Endothelial cell (in vitro differentiated cells): ENCODE measurements at places on chromosomes 13 and 19.
A peak's percentile ranks its signal among the peaks of the same experiment; 100 is the strongest.

- DNase-seq: no peak
- no peak overlapping the region for H3K27ac ChIP-seq
- peaks cover 3% of the 10 kb centered on the region for H3K36me3 ChIP-seq
- H3K4me3 ChIP-seq: no peak overlapping the region
- no peaks in the 10 kb centered on the region for H3K27me3 ChIP-seq
These were observed 33.9 kb upstream of the GRTP1 start for GRCh38 chr13:113397608-113398425.

- H3K36me3 ChIP-seq: peaks cover 5% of the 10 kb centered on the region
- peaks cover 19% of the 10 kb centered on the region for H3K4me1 ChIP-seq
- peaks cover 16% of the 10 kb centered on the region for H3K27me3 ChIP-seq
- no peak overlapping the region for H3K4me3 ChIP-seq
- no peak overlapping the region for H3K27ac ChIP-seq
- DNase-seq: no peak
These were observed 14.3 kb downstream of the MRPS12 start for GRCh38 chr19:38944981-38945506.

DNA sequence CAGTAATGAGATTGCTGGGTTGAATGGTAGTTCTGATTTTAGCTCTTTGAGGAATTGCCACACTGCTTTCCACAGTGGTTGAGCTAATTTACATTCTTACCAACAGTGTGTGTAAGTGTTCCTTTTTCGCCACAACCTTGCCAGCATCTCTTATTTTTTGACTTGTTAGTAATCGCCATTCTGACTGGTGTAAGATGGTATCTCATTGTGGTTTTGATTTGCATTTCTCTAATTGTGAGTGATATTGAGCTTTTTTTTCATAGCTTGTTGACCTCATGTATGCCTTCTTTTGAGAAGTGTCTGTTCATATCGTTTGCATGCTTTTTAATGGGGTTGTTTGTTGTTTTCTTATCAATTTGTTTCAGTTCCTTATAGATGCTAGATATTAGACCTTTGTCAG, 245.0 kb downstream of the MTUS2 start:
- H3K27me3 ChIP-seq: peaks cover 4% of the 10 kb centered on the region
- no peaks in the 10 kb centered on the region for H3K36me3 ChIP-seq
- DNase-seq: no peak

- peak overlapping the region; percentile 8 for H3K4me3 ChIP-seq
- peaks cover 12% of the 10 kb centered on the region for H3K4me1 ChIP-seq
- peak; percentile 71 for DNase-seq
- H3K27me3 ChIP-seq: no peaks in the 10 kb centered on the region
These were observed 87.6 kb upstream of the SLC15A1 start for GRCh38 chr13:98839856-98840769.

GRCh38 chr19:35168196-35168595, 13.7 kb downstream of the FXYD5 start:
- no peak overlapping the region for H3K4me3 ChIP-seq
- no peak for DNase-seq
- H3K27me3 ChIP-seq: peaks cover under 1% of the 10 kb centered on the region

DNA sequence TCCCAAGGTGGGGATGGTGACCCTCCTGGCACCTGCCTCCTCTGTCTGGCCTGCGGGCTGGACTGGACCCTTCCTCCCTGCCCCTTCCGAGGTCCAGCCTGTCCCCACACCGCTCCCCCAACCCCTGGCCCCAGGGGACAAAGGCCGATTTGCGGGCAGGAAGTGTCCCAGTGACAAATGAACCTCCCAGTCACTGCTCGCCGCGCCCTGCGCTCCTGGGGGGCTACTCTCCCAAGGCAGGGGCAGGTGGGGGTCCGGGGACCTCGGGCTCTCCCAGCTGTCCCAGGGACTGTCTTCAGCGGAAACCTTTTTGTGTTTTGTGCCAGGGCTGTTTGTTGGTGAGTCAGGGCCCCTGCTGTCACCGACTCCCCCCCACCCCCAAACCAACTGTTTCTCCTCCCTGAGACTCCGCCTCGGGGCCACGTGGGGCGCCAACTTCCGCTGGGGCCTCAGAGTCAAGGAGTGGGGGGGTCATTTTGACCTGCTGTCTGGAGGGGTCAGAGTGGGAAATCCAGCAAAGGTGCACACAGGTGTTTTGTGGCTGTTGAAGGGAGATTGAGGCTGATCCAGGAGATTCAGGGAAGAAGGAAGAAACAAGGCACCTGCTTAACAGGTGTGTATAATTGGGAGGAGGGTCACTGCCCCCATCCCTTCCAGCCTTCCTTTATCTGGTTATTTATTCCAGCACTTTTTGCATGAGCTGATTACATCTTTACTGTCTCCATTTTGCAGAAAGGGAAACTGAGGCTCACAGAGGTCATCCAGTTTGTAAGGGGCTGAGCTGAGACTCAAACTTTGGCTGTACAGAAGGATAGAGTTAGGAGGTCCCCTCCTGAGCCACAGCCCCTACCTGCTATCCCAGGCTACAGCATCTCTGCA, 831 bp downstream of the PGPEP1 start:
- no peak overlapping the region for H3K27ac ChIP-seq
- no peak for DNase-seq
- peaks cover 9% of the 10 kb centered on the region for H3K36me3 ChIP-seq
- peak overlapping the region; percentile 85 for H3K4me3 ChIP-seq
- H3K27me3 ChIP-seq: peaks cover 8% of the 10 kb centered on the region
- H3K4me1 ChIP-seq: peaks cover 13% of the 10 kb centered on the region

DNA sequence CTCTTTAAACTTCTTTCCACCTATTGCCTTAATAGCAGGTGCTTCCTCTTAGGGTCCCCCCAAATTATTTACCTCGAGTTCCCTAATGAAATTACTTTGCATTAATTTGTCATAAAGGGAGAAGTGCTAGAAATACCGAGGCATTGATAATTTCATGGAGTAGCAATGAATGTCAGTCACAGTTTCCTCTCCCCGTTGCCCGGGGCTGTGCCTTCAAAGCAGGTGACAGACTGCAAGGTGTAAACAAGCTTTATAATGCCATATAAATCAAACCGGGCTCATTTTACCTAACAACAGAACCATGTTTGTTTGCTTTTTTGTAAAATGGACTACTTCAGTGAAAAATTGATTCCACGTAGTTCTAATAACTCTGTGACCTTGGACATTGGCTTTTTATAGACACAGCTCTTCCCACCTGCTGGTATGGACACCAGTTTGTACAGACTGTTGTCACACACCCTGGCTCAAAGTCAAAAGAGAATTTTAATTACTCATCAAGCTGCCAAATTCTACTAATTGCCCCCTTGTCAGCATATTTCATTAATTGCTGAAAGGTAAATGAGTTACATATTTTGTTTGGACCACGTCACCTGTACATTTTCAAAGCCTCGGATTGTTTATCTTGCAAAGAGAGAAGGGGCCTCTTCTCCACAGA, 171.1 kb downstream of the STK24 start:
- no peak overlapping the region for H3K27ac ChIP-seq
- peaks cover 3% of the 10 kb centered on the region for H3K27me3 ChIP-seq
- no peak overlapping the region for H3K4me3 ChIP-seq
- no peak for DNase-seq

DNA sequence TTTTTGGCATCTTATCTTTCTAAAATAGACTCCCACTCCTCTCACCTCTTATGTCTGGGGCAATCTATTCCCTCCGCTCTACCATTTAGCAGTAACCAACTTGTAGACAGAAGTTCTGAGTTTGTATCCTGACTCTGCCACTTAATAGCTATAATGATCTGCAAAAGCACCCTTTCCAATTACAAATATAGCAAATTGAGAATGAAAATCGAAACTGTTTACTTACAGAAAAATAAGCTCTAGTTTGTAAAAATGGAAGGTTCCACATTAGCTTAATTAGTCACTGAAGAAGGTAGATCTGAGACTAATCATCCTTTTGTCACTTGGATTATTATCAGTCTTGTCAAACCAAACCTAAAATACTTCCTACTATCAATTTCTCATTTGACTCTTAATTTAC, 409.3 kb downstream of the DIAPH3 start:
- H3K36me3 ChIP-seq: no peaks in the 10 kb centered on the region
- H3K4me3 ChIP-seq: no peak overlapping the region
- H3K27ac ChIP-seq: no peak overlapping the region
- peaks cover 4% of the 10 kb centered on the region for H3K4me1 ChIP-seq
- H3K27me3 ChIP-seq: no peaks in the 10 kb centered on the region
- DNase-seq: no peak

GRCh38 chr13:100581504-100581903, 7.1 kb downstream of the GGACT start:
- H3K4me3 ChIP-seq: no peak overlapping the region
- H3K36me3 ChIP-seq: peaks cover 18% of the 10 kb centered on the region
- H3K27ac ChIP-seq: no peak overlapping the region
- no peak for DNase-seq
- no peaks in the 10 kb centered on the region for H3K27me3 ChIP-seq

GRCh38 chr19:33302974-33303790, 848 bp upstream of the CEBPA start:
- peaks cover 16% of the 10 kb centered on the region for H3K27me3 ChIP-seq
- H3K4me1 ChIP-seq: no peaks in the 10 kb centered on the region
- peak; percentile 71 for DNase-seq
- peak overlapping the region; percentile 37 for H3K4me3 ChIP-seq
- no peak overlapping the region for H3K27ac ChIP-seq
- H3K36me3 ChIP-seq: no peaks in the 10 kb centered on the region

- no peaks in the 10 kb centered on the region for H3K27me3 ChIP-seq
- H3K4me3 ChIP-seq: no peak overlapping the region
- no peaks in the 10 kb centered on the region for H3K4me1 ChIP-seq
- H3K36me3 ChIP-seq: no peaks in the 10 kb centered on the region
- no peak for DNase-seq
These were observed 1261.3 kb upstream of the SPRY2 start for GRCh38 chr13:81602241-81602640.

- DNase-seq: no peak
- H3K36me3 ChIP-seq: peaks cover 25% of the 10 kb centered on the region
- peaks cover 20% of the 10 kb centered on the region for H3K27me3 ChIP-seq
- H3K27ac ChIP-seq: no peak overlapping the region
- H3K4me3 ChIP-seq: no peak overlapping the region
- H3K4me1 ChIP-seq: no peaks in the 10 kb centered on the region
These were observed 8.8 kb downstream of the IL4I1 start for GRCh38 chr19:49887665-49888509.
